ENCODE measurements at places on chromosomes 5 and 9.
A peak's percentile ranks its signal among the peaks of the same experiment; 100 is the strongest.

- DNase-seq, result no peak
Observed at GRCh38 chr5:76790632-76791290, 28.1 kb upstream of the F2RL1 start.

GRCh38 chr5:56048124-56048523 is 53.4 kb upstream of the IL6ST start:
- no peak for DNase-seq

GRCh38 chr5:6502421-6502820 is 53.8 kb downstream of the UBE2QL1 start:
- no peak for DNase-seq

DNA sequence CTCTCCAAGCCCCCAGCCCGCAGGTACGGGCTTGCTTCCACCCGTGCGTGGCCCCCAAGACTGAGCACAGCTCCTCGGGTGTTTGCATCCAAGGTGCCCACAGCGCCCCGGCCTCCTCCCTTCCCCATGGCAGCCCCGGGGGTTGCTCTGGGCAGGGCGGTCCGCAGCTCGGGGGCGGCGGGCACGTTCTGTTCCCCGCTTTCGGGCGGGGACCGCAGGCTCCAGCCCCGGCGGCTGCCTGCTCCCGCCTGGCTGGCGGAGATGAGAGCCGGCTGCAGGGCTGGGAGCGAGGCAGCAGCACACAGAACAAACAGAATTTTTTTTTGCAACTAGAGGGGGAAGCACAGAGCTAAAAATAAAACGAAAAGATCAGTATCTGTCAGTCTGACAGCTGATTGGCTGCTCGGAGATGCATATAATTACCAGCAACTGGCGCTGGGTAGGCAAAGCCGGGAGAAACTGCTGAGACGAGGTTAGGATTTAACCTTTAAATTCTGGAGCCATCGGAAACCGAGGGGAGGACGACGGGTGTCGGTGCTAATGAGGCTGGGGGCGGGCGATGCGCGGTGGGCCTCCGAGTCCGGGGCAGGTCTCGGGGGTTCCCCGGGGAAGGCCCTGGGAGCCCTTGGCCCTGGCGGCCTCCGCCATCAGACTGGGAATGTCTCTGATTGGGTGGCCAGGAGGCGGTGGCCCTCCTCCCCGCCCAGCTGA is 142.7 kb upstream of the IER5L start:
- DNase-seq, result peak; percentile 24

- no peak for DNase-seq
Observed at GRCh38 chr9:13361076-13361475, 81.6 kb upstream of the MPDZ start.

- DNase-seq, result no peak
Observed at GRCh38 chr5:149860801-149861322, 83.7 kb downstream of the PDE6A start.

DNA sequence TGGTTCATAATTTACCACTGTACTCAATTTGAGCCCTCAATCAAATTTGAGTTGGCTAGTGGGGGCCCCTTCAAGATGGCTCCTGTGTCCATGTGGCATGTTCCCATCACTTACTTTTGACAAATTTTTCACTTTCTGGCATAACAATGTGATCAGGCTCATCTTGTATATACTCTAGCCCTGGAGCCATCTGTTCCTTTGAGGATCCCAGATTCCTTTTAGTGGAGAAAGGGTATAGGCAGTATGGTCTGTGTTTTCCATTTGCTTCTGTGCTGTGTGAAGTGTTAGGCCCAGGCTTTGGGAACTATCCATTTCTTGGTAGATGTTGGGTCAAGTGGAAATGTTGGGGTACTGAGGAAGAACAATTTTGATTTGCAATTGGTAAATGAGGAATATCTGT is 45.7 kb downstream of the SH3GL2 start:
- DNase-seq, result no peak

- DNase-seq, result no peak
Observed at GRCh38 chr9:28779243-28779642, 1206.0 kb upstream of the C9orf72 start.

- DNase-seq, result no peak
Observed at GRCh38 chr5:170181902-170182301, 50.9 kb upstream of the C5orf58 start.

- no peak for DNase-seq
Observed at GRCh38 chr5:153827397-153827796, 211.3 kb downstream of the FAM114A2 start.

- DNase-seq, result no peak
Observed at GRCh38 chr9:114806526-114806900, 674 bp upstream of the TNFSF15 start.

DNA sequence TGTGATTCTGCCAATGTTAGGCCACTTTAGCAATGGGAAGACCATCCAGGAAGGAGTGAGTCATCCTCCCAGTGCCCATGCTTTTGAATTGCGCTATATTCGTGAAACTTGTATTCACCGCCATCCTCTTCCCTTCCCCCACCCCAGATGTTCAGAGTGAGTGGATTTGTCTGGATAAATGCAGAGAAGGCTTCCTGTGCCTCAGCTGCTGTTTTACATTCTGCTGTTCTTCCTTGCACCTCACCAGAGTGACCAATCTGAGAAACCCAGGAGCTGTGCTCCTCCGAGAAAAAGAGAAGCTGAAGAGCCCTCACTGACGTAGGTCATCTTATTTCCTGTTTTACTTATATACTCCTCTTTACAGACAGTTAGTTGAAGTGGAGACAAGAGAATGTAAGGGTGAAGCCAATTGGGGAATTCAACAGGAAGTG is 24.6 kb upstream of the SVEP1 start:
- peak; percentile 60 for DNase-seq

GRCh38 chr5:112612663-112613062 is 125.0 kb upstream of the APC start:
- DNase-seq, result no peak

DNA sequence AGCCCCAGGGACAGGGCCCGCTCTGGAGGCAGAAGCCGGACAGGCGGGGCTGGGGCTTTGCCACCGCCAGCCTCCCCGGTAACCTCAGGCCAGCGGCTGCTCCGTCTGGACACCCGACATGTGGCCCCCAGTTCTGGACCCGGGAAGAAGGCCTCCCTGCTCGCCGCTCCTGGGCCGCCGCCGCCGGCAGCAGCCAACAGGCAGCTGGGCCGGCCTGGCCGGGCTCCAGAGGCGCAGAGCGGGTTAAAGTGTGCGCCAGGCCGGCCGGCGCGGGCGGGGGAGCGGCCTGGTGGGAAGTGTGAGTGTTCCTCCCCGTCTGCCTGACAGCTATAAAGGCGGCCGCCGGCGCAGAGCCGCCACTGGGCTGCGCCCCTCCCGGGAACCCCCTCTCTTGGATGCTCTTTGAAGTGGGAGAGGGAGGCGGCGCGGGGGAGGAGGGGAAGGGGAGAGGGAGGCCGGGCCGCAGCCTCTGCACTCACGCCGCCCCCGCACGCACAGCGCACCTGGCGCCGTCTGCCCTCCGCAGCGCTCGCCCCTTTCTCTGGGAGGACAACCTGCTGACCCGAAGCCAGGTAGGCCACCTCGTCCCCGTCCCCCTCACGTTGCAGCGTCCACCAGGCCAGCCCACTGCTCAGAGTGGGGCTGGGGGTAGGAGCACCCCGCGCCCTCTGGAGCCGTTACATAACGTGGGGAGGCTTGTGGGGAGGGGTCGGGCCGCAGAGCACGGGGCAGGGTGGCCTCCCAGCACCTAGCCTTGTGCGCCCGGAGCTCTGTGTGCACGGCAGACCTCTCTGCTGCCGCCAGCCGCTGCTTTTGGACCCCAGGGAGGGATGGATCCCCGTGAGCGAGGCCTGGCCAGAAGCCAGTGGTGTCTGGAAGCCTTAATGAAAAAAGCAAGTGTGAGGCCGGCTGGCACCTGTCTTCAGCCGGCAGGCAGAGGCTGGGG is at the start of gene ADAMTSL2:
TSS of gene ADAMTSL2 (plus strand) at position 359 of the 946 bp plus-strand sequence. CDS start 2,009 bp downstream, outside the sequence.
- DNase-seq, result no peak

- no peak for DNase-seq
Observed at GRCh38 chr5:76816110-76816831, 2.6 kb upstream of the F2RL1 start.

- no peak for DNase-seq
Observed at GRCh38 chr9:80157561-80157983, 585.8 kb downstream of the TLE4 start.

DNA sequence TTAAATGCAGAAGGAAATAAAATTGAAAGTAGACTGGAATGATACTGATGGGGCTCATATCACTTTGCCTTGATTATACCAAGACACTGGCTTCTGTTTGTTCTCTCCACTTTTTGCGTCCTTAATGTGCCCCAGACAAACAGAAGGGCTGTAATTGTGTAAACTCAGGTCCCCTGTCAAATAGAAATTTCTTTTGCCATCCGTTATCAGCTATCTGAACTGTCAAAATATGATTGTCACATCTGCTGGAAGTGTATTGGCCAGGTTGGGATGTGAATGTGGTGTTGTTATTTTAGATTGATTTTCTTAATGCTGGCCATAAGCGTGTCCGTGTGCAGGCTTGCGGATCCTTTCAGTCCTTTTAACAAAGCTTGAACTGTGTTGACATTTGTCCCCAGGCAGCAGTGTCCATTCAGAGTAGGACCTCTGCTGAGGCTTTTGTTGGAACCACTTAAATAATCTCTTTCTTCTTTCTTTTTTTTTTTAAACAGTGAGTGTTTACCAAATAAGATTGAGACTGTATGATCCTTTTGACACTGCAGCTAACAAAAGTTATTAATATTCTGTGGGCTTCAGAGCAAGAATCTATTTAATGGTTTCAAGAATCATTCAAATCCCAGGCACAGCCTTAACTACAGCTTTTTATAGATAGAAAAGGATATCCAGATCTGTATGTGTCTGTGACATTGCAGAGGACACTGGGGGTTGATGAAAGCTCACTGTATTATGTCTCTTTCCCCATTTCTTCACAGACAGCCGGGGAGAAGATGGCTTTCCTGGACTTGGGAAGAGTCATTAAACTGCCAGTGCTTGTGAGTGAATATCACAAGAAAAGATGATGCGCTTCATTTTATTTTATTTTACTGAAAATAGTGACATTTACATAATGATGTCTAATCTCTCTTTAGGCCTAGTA is 171.7 kb downstream of the ZNF608 start:
- no peak for DNase-seq

DNA sequence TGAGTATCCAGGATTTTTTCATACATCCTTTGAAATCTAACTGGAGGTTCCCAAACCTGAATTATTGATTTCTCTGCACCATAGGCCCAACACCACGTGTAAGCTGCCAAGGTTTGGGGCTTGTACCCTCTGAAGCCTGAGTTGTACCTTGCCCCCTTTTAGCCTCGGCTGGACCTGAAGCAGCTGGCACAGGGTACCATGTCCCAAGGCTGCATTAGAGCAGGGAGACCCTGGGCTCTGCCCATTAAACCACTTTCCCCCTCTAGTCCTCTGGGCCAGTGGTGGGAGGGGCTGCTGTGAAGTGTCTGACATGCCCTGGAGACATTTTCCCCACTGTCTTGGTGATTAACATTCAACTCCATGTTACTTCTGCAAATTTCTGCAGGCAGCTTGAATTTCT is 532.9 kb upstream of the NUDT12 start:
- no peak for DNase-seq

GRCh38 chr9:89380437-89381307 is 62.4 kb downstream of the SECISBP2 start:
- no peak for DNase-seq

DNA sequence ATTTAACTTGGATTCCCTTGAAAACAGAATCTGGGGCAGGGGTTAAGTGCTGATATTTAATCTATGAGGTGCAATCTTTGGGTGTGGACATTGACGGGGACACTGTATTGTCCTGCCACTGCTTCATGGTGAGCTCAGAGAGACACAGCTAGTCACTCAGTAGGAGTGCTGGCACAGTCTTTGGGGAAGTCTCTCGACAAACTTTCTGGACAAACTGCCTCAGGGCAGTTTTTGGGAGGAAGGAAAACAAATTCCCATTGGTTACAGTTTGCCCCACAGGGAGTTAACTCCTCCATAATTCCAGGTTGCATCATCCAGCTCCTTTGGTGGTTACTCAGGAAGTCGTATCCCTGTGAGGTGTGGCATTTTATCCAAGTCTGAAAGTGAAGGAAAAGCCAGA is 17.9 kb downstream of the HNRNPK start:
- DNase-seq, result no peak

DNA sequence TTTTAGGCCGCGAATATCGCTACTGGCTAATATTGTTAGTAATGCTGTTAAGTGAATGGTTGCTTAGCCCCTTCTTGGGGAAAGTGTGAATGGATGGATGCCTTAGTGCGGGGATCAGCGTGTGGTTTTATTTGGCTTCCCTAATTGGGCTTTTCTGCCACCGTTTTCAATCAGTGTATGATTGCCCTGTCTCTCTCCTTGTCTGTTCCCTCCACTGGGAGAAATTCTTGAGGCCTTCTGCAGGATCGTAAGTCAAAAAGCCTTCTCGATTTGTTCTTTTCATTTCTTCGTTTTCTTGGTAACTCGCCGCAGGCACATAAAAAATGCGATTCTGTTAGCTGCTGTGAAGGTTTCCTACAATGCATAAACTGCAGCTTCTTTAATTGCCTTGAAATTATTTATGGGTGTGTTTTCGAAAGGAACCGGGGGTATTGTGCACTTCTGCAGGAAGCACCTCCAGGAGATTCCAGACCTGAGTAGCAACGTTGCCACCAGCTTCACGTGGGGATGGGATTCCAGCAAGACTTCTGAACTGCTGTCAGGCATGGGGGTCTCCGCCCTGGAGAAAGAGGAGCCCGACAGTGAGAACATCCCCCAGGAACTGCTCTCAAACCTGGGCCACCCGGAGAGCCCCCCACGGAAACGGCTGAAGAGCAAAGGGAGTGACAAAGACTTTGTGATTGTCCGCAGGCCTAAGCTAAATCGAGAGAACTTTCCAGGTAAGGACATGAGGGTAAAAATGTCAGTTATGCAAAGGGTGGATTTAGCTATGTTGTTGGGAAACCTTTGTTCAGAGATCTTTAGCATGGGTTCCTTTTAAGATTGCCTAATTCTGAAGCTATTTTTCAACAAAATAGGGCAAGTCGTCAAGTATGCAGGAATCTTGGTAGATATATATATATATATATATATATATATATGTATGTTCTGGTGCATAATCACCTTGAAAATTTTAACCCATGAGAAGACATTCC is 700 bp downstream of the SKP2 start:
- DNase-seq, result no peak

Measured in HL-60 (cell line).